ENCODE measurements at places on chromosomes 7 and 10.
A peak's percentile ranks its signal among the peaks of the same experiment; 100 is the strongest.

GRCh38 chr10:63751836-63752235 is 230.6 kb downstream of the REEP3 start:
- no peak for DNase-seq

- DNase-seq: no peak
Measured at GRCh38 chr10:8533462-8533861, 479.0 kb downstream of the GATA3 start.

DNA sequence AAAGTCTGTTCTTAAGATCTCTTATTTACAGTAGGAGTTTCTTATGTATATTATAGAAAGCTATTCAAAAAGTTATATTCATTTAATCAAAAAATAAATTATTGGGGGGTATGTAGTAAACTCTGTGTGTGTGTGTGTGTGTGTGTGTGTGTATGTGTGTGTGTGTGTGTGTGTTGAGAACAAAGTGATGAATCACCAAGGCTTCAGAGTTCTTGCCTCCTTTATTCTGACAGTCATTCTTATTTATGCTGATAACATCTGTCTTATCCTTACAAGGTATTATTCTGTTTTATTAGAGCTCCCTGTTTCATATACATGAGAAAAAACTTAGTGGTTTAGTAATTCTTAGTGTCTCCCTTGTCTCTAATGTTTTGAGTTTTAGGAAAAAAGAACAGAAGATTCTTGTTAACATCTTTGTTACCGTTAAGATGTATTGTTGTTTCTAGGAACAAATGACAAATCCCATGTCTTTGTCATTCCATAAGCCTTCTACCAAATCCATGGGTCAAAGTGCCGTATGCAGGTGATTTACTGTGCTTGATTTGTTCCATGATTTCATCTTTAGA is 424.0 kb downstream of the EXOC4 start:
- no peak for DNase-seq

GRCh38 chr10:20415684-20416083 is 481.4 kb downstream of the NEBL start:
- DNase-seq: no peak

DNA sequence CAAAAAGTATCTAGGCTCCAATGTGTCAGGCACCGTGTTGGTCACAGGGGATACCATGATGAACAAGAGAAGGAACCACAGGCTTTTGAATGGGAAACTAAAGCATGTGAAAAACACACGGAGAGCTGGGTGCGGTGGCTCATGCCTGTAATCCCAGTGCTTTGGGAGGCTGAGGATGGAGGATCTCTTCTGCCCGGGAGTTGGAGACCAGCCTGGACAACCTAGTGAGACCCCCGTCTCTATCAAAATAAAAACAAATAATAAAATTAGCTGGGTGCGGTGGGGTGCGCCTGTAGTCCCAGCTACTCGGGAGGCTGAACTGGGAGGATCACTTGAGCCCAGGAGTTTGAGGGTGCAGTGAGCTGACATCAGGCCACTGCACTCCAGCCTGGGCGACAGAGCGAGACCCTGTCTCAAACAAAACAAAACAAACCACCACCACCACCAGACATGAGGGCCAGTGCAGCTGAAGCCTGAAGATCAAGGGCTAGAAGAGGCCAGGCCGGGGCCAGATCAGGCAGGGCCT is 611 bp upstream of the COPS6 start:
- DNase-seq: no peak

- DNase-seq: no peak
Measured at GRCh38 chr10:123187781-123188180, 33.6 kb downstream of the BUB3 start.

- DNase-seq: no peak
Measured at GRCh38 chr7:2776401-2776800, 67.7 kb downstream of the GNA12 start.

DNA sequence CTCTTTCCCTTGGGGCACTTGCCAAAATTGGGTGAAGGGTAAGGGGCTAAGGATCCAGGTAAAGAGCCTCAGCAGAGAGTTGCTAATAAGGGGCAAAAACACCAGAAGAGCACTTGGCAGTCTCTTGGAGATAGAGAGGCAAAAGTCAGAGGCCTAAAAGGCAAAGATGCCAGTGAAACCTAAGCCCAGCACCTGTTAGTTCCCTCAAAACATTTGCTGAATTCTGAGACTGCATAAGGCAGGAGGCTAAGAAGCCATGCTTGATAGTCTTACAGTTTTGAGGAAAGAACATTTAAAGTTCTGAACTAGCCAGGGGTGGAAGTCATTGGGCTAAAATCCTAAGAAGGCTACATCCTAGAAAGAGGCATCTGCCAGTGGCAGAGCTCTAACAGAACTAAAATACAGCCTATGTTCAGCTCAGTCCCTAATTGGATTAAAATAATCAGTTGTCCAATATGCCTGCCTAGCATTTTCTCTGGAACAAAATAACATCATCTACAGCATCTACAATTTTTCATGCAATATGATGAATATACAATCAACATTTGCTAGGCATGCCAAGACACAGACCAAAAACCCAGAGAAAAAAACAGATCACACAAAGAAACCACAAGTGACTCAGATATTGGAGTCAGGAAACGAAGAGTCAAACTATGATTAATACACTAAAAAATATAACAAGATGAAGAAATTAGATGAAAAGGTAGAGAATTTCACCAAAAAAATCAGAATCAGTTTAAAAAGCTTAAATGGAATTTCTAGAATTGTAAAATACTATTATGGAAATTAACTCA is 7.7 kb downstream of the HTR7 start:
- DNase-seq: no peak

- no peak for DNase-seq
Measured at GRCh38 chr7:157355784-157356511, 19.1 kb downstream of the DNAJB6 start.

- no peak for DNase-seq
Measured at GRCh38 chr7:21944616-21945453, 864 bp downstream of the CDCA7L start.

DNA sequence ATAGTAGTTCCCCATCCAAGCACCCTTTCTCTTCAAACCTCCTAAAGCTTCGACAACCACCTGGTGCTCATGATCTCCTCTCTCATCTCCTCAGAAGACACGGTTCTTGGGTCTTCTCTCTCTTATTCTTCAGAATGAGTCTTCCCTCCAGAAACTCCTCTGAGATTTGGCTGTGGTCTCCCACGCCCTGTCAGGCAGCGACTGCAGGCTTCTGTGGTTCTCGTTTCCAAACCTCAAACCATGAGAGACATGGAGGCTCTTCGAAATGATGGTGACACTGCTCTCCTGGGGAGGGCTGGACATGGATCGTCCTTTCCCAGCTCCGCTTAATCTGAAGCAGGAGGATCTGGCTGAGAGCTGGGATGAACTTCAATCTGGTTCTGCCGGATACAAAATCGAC is 78.6 kb upstream of the PITRM1 start:
- DNase-seq: no peak

DNA sequence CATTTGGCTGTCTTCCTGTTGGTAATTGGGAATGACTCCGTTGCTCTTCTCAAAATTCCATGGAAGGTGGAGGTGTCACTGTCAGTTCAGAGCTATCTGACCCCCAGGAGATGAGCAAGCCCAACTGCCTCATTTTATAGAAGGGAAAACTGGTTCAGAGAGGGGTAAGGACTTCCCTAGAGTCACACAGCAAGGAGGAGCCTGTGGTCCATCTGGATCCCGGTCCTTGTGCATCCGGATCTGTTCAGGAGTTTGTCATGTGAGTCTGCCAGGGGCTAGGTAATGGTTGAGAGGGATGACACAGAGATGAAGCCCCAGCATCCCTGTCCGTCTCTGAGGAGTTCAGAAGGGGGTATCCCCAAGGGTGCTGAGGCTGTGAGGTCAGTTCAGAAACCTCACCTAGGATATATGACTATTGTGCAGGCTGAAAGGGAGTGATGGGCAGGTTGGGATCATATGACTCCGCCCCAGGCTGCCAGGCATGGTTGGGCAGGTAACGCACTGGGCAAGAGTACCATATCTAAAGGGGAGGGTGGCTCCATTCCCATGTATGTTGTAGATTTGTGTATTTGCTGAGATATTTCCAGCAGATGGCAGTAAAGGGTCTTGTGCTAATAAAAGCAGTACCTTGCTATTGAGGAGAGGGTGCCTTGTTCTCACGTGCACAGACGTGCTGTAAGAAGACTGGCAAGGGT is 16.0 kb upstream of the SLC29A3 start:
- DNase-seq: peak; percentile 1

DNA sequence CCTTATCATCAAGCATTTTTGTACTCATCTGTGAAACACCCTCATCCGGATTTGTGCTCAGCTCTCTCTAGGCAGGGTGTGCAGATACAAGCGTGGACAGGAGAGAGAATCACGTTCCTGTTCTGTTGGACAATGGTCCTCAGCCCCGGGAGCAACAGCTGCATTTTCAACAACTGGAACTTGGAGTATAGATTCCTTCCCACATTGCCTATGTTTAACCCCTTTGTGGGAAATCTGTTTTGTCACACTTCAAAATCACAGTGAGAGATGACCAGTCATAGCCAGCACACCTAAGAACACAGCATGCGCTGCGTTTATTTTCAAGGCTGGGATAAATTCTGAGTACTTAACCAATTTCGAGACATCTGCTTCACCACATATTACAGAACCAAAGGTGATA is 32.5 kb downstream of the MAP3K8 start:
- no peak for DNase-seq

DNA sequence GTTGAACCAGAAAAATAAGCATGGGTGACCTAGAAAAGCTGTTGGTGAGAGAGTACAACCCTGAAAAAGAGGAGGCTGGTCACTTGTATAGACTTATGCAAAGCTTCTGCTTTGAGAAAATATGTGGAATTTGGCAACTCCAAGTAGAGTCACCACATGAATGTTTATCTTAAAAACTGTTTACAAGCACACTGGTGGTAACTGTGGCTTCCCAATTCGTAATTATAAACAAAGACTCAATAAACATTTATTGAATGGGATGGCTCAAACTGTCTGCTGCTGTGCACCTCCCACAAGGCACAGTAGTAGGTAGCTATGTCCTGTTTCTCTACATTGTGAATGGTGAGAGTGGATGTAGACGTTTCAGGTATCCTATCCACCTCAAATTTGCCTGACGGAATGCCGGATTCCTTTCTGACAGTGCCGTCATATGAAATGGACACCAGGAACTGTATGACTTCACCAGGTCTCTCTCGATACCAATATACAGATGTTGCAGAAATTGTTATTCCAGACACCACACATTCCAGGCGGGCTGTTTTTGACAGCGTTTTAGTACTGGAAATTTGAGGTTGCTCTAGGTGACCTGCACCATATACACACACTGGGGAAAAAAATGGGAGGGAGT is 43.4 kb upstream of the TARP start:
- DNase-seq: no peak

GRCh38 chr7:30884881-30885280 is 26.8 kb upstream of the AQP1 start:
- no peak for DNase-seq

GRCh38 chr10:132248455-132249225 is 59.1 kb downstream of the STK32C start:
- no peak for DNase-seq

Measured in NCI-H2081 treated with DMSO at 0.1 percent for 48 hours (cell line).